ENCODE measurements at places on chromosomes 2 and 18. TPM values are rescaled to one million over a fixed set of nuclear protein-coding genes. Genes with fewer than 3 reads are reported as not detected.

GRCh38 chr2:18047213-18047611 lies 168.7 kb downstream of the KCNS3 start:
- no peak for DNase-seq

Gene AQP12A
- not detected for total RNA-seq

Gene RFTN2
- total RNA-seq: 2.0 TPM

DNA sequence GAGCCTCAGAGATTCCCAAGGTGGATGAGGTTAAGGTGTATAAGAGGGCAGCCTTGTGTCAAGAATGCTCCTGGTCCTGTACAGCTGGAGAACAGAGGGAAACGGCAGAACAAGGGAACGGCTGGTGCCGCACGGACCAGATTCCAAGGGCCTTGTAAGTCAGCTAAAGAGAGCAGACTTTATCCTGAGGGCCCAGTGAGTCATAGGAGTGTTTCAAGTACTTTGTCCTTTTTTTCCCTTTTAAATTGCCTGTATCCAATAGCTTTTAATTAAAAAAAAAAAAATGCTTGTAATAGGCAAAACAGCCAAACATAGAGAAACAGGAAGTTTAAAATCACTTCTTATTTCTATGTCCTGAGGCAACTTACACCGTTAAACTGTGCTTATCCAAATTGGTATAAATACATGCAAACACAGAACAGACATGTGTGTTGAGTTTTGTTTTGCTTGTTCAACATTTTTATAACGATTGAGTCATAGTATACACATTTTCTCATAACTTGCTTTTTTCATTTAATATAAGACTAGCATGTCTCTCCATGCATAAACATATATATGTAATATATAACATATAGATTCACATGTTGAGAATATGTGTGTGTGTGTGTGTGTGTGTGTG lies 42.1 kb upstream of the EVA1A start:
- DNase-seq: no peak

- no peak for DNase-seq
Measured at GRCh38 chr2:228140934-228141528, 40.5 kb downstream of the SPHKAP start.

GRCh38 chr2:219448776-219449341 lies 14.2 kb downstream of the SPEG start:
- DNase-seq: no peak

Gene RNF144A
- 22.5 TPM for total RNA-seq

Gene KCNG2
- not detected for total RNA-seq

Gene GNLY
- total RNA-seq: 4.8 TPM

GRCh38 chr18:24114924-24115549 lies 23.8 kb upstream of the CABYR start:
- DNase-seq: no peak

DNA sequence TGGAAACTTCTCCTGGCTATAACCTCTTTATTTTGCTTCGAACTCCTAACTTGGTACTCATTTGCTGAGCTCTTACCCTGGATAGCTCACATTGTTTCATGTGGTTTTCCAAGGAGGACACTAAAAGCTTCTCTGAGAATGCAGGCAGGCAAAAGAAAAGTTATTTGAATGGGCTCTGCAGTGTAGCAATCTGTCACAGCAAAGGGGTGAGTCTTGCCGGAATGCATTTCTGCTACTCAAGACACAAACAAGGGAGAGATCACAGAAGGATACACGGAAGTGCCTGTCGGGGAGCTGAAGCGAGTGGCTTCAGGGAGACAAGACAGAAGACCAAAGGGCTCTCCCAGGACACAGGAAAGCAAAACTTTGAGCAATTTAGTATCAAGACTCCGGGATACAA lies 265.4 kb downstream of the SS18 start:
- DNase-seq: no peak

DNA sequence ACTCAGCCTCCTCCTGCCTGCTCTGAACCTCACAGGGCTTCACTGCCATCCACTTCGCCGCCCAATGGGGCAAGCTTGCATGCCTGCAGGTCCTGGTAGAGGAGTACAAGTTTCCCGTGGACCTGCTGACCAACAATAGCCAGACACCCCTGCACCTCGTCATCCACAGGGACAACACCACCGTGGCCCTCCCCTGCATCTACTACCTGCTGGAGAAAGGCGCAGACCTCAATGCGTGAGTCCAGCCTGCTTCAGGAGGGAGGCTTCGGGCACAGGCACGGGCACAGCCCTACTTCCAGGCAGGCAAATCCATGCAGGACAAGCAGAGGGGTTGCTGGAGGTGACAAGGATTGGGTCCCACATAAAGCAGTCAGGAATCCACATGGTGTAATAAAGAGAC lies 1.2 kb downstream of the ANKRD53 start:
- no peak for DNase-seq

DNA sequence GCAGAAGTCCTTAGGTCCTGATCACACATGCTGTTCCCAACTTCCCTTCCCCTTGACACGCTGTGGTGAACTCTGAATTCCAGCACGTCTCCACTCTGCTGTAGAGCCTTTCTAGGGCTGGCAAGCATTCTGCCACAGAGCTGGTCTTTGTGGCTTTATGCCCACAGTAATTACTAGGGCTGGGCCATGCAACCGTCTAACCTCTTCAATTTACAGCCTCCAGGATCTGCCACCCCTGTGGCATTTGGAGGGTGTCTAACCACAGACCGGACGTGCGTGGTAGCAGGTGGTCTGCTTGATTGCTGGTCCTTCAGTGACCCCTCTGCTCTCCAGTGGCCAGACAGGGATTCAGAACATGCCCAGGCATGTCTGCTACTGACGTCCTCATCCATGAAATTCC lies 43.1 kb upstream of the TGFA start:
- no peak for DNase-seq

GRCh38 chr2:72136331-72136730 lies 11.3 kb downstream of the CYP26B1 start:
- DNase-seq: no peak

DNA sequence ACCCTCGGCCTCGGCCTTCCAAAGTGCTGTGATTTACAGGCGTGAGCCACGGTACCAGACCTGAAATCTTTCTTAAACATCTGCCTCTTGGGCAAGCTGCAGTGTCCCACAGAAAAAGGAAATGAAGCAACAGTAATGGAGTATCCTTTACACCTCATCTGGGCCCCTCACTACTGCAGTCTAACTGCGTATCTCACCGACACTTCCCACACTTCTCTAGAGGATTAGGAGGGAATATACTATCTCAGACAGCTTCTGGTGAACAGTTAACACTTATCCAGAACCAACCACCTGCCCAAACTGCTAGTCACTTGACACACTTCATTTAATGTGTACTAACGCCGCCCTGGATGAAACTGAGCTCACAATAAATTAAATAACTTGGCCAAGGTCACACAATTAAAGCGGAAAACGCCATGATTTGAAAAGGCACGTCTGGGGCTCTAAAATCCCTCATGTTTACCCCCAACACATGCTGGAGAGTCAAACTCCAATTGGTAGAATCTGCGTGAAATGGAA lies 993 bp downstream of the COX7A2L start:
- DNase-seq: no peak

Gene PRKAG3
- total RNA-seq: not detected

Data from uterus (tissue), 4 donors.